ENCODE measurements at places on chromosomes 3 and 15.

GRCh38 chr15:64981812-64982431 lies 7.8 kb downstream of the SPG21 start:
- DNase-seq, result no peak

GRCh38 chr15:59931646-59932261 lies 72.4 kb upstream of the FOXB1 start:
- DNase-seq, result no peak

- DNase-seq, result no peak
Observed at GRCh38 chr3:64743156-64743886, 55.5 kb upstream of the ADAMTS9 start.

- no peak for DNase-seq
Observed at GRCh38 chr3:59580996-59581395, 531.2 kb upstream of the CFAP20DC start.

- no peak for DNase-seq
Observed at GRCh38 chr3:53354945-53355498, 7.7 kb upstream of the DCP1A start.

- DNase-seq, result no peak
Observed at GRCh38 chr3:29805757-29806156, 524.9 kb downstream of the RBMS3 start.

DNA sequence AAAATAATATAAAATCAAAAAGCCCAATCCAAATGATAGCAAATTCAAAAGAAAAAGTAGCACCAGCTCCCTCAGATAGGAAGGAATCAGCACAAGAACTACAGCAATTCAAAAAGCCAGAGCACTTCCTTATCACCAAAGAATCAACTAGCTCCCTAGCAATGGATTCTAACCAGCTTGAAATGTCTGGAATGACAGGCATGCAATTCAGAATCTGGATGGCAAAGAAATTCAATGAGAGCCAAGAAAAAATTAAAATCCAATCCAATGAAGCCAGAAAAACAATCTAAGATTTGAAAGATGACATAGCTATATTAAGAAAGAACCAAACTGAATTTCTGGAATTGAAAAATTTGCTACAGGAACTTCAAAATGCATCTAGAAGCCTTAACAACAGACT lies 1334.4 kb upstream of the ALCAM start:
- DNase-seq, result no peak
